Karpas-422 (cell line): ENCODE measurements at places on chromosomes 1 and 21.
A peak's percentile ranks its signal among the peaks of the same experiment; 100 is the strongest.

GRCh38 chr1:234927312-234927970 lies 201.2 kb downstream of the TOMM20 start:
- DNase-seq, result no peak

- no peak for DNase-seq
Observed at GRCh38 chr1:36450919-36451305, 661 bp upstream of the OSCP1 start.

- DNase-seq, result no peak
Observed at GRCh38 chr1:48582408-48582807, 110.4 kb upstream of the SPATA6 start.

- no peak for DNase-seq
Observed at GRCh38 chr1:38735651-38736161, 123.9 kb downstream of the RRAGC start.

GRCh38 chr1:46557403-46557802 lies 6.0 kb upstream of the KNCN start:
- no peak for DNase-seq

DNA sequence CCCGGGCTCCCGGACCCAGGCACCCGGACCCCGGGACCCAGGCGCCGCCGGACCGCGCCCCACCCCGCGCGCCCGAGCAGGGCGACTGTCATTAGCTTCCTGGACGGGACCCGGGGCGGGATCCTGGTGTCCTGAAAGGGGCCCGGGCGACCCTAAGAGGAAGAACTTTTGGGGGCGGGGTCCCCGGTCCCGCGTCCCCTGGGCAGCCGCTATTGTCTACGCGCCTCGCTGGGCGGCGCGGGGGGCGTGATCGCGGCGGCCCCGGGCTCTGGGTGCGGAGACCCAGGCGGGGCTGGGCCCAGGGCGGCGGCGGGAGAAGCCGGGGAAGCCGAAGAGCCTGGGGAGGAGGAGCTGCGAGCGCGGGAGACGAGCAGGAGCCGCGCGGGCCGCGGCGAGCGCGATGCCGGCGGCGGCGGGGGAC lies 465 bp downstream of the HUNK start:
- DNase-seq, result no peak

DNA sequence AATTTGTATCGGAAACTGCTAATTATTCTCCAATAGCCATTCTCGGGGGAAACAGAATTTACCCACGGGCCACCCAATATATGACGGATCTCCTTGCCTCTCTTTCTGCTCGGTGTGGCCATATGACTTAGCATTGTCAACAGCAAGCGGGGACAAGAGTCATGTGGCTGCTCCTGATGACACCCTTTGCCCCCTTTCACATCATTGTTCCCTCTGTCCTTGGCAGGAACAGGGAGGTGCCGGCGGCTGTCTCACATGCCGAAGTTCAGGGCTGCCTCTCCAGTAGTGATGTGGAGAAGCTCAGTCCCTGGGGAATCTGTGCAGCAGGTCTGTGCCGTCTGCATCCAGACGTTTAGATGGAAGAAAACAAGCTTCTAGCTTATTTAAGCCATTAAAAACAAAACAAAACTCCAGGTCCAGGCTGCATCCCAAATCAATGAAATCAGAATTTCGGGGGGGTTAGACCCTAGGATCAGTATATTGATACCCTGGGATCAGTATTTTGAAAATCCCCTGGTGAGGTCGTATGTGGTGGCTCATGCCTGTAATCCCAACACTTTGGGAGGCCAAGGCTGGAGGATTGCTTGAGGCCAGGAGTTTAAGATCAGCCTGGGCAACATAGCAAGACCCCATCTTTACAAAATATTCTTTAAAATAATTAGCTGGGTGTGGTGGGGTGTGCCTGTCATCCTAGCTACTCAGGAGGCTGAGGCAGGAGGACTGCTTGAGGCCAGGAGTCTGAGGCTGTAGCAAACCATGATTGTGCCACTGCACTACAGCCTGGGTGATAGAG lies 10.8 kb downstream of the MYOM3 start:
- no peak for DNase-seq

- no peak for DNase-seq
Observed at GRCh38 chr1:84632137-84632536, 57.9 kb upstream of the CTBS start.

- no peak for DNase-seq
Observed at GRCh38 chr1:237355022-237355421, 313.0 kb downstream of the RYR2 start.

GRCh38 chr21:36854391-36854790 lies 112.1 kb downstream of the HLCS start:
- peak; percentile 79 for DNase-seq

DNA sequence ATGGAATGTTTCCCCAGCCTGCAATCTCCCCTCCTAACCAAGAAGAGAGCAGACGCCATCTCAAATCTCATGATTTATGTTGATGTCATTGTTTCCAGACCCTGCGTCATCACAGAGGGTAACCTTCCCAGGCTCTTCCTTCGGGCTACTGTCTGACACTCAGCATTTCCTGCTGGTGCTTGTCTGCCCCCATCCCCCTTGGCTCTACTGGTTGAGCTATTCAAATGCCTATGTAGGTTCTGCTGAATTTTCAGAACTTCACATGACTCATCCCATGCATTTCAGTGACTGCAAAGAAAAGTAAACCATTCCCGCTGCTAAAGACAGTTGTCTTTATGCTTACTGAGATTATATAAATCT lies 24.8 kb upstream of the ITPKB start:
- DNase-seq, result no peak

DNA sequence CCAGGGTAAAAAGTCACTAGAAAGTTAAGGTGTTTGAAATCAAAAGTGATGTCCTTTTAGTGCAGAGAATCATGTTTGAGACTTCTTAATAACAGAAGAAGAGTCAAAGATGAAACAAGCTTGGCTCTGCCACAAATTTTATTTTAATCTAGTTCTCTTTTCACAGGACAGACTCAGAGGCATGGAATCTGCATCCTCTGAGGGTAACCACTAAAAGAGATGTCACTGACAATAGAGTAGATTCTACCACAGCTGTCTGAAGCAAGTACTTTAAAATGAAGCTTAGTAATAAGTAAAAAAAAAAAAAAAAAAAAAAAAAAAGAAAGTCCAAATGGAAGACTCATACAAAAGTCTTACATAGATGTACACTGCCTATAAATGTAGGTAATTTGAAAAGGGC lies 519.7 kb upstream of the PRMT6 start:
- no peak for DNase-seq

DNA sequence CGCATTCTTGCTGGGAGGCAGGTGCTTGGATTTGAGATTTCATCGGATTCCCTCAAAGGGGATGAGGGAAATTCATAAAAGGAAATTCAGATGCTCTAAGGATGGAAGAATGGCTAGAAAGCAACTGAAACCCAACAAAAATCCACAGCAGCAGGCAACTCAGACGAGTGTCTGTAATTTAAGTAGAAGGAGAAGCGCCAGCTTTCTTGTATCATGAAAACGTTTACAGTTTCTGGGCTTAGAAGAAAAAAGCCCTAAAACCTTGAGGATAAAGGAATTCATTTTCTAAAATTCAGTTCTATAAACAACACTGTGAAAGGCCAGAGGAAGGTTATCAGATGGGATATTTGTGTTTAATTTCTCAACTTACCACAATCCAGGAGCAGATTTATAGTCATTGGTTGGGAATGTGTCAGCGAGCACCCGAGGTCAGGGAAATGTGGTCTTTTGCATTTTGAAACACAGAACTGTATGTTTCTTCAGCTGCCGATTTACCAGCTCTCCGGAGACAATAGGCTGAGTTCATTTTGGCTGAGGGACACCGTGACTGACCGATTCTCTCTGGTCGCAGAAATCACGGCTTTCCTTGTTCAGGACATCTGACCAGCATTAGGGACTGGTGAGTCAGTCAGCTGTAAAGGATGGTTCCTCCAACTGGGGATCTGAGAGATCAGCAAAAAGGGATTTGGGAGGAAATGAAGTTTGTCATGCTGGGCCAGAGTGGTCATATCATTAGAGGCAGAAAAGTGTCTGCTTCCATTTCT lies 111.6 kb upstream of the ERRFI1 start:
- no peak for DNase-seq

DNA sequence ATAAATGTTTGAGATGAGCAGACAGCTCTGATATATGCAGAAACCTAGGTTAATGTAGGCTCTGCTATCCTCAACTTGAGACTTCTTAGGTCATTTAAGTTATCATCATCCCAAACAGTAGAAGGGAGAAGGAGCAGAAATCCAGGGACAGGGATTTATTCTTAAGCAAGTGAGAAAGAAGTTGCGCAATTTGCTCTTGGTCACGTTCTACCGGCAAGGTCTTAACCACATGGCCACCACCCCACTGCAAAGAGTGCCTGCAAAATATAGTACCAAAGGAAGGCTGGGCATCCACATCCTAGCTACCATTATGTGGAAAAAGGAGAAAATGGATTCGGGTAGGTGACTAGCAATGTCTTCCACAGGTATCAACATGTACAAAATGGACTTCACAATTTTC lies 25.2 kb downstream of the CRNN start:
- DNase-seq, result no peak

DNA sequence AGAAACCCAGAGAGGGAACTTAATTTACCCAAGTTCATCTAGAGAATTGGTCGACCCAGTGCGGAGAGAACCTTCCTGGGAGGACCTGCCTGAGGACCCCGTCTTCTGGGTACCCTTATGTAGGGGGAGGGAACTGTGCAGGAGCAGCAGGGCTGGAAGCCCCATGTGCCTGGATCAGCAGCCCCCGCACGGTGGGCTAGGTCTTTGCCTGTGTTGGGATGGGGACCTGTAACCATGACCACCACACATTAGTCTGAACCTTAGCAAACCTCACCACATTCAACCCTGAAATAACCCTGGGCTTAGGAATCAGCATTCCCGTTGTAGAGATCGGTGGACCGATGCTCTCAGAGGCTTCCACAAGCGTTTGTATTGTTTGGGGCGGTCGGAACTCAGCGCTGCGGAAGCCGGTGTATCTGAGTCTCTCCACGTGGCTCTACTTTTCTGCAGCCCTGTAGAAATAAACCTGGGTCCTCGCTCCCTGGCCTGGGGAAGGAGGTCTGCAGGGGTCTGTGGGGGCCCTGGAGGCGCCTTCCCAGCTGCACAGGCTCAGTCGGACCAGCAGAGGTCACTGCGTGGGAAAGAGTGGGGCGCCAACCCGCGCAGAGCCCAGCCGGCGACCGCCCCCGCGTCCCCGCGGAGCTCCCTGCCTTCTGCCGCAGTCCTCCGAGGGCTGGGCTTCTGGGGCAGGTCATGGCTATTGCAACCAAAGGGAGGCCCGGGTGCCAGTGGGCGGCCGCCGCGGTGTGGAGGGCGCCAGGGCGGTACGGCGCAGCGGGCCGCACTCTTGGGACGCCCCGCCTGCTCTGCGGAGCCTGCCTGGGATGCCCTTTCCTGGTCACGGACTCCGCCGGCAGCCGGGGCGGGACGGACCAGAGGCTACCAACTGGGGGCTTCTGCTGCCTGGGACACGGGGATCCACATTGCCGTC lies 36.2 kb upstream of the KCNA10 start:
- DNase-seq, result no peak

GRCh38 chr1:52544665-52545525 lies 8.0 kb downstream of the TUT4 start:
- no peak for DNase-seq

- no peak for DNase-seq
Observed at GRCh38 chr1:65449214-65449823, 28.9 kb downstream of the LEPR start.

GRCh38 chr1:177779166-177779965 lies 190.5 kb downstream of the SEC16B start:
- no peak for DNase-seq

DNA sequence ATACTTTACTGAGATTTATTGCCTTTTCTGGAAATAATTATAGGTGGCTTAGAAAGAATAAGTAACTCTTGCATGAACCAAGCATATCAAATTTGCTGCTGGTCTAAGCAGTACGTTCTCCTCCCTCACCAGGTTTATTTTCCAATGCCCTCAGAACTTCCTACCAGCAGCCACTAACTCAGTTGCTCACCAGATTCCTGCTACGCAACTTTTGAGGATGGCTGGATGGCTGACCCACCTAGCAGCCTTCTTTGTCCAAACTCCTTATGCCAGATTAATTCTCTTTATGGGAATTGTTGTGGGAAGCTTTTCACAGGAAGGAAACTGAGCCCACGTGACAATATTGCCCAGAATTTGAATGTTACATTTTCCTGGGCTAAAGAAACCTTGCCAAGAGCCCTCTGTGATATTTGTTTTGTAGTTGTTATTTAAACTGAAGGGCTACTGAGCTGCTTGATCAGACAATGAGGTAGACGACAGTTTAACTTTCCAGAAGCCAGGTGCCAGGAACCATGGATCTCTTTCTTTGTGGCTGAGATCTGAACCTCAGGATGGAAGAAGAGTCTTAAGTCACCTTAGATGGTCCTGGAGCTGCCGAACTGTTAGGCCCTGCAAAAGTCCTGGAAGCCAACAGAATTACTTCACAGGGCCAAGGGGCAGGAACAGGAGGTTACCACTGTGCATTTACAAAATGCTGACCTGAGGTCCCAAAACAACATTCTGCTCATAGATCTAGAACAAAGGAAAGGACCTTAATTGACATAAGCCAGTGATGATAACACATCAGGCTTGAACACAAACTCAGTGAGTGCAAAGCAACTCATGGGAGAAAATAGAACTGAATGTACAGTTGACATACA lies 85.5 kb upstream of the ATP1A1 start:
- no peak for DNase-seq

- no peak for DNase-seq
Observed at GRCh38 chr1:175810305-175810704, 66.9 kb upstream of the TNR start.

DNA sequence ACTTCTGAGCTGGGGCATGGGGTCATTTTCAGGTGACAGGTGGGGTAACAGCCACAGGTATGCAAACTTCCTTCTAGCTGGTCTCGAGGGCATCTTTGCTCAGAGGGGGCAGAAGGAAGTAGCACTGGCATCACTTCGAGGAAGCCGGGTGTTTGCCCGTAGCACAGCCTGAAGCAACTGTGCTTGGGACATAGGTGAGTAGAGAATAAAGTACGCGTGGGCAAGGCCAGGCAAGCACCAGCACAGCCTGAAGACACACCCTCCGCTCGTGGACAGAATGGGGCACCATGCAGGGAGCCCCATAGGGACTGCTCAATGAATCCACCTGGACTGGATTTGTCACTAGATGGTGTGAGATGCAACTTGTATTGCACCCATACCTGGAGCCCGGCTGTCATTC lies 167.1 kb downstream of the KCNJ6 start:
- DNase-seq, result no peak
